ENCODE measurements at places on chromosomes 7 and 10.
A peak's percentile ranks its signal among the peaks of the same experiment; 100 is the strongest.

- no peak for DNase-seq
Measured at GRCh38 chr7:27065709-27066108, 30.1 kb downstream of the HOXA1 start.

- no peak for DNase-seq
Measured at GRCh38 chr7:69429911-69430383, 168.3 kb upstream of the AUTS2 start.

GRCh38 chr10:96791902-96792301, 40.2 kb upstream of the LCOR start:
- DNase-seq, result no peak

GRCh38 chr7:20778063-20778721, 8.5 kb downstream of the SP8 start:
- DNase-seq, result no peak

- no peak for DNase-seq
Measured at GRCh38 chr10:100713049-100713858, 32.1 kb upstream of the PAX2 start.

DNA sequence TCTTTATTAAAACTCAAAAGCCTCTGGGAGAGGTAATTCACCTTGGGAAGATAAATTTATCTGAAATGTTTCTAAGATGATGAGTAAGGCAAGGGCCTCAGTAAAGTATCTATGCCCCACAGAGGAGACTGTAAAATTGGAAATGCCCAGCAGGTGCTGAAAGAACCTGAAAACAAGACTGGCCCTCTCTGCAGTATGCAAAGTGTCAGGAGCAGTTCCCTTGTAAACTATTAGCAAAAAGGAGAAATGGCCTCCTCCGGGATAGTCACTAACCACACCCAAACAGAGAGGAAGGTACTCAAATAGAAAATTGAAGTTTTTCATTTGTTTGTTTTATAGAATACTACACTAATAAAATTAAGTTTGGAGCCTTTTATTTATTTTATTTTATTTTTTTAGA, 81.2 kb downstream of the FZD1 start:
- no peak for DNase-seq

GRCh38 chr10:125689955-125690569, 7.1 kb upstream of the TEX36 start:
- DNase-seq, result no peak

DNA sequence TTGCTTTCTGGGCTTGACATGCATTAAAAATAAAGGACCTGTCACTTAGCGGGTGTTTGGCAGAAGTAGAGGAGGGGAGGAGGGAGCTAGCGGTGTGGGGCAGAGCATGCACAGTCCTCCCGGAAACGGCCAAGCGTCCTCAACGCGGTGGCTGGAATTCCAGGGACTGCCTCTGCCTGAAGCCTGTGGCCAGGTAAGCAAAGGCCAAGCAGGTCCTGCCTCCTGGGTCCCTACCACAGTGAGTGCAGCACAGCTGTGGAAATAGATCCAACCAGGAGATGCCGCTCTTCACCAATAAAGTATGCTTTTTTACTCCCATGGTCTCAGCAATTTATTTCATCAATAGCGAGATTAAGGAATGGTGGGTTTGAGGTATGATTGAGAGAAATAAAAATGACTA, 323.4 kb downstream of the WDR37 start:
- peak; percentile 15 for DNase-seq

- no peak for DNase-seq
Measured at GRCh38 chr7:6163402-6163801, 109.0 kb downstream of the CYTH3 start.

DNA sequence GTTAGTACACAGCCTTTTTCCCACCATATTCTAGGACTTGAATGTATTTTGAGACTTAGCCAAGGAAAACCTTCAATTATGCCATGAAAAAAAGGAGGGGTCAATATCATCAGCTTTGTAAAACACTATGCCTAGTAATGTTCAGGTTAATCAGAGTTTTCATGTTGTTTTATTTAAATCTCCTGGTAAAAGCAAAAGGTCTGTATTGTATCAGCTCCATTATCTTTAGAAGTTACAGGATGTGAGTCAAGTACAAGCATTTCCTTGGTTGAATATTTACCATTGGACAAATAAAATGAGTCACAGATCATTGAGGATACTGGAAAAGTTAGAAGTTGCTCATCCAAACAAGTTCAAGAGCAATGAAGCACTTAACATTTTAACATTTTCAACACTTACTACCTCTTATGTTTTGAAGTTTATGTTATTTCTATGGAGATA, 89.9 kb upstream of the CAPZA2 start:
- DNase-seq, result no peak

DNA sequence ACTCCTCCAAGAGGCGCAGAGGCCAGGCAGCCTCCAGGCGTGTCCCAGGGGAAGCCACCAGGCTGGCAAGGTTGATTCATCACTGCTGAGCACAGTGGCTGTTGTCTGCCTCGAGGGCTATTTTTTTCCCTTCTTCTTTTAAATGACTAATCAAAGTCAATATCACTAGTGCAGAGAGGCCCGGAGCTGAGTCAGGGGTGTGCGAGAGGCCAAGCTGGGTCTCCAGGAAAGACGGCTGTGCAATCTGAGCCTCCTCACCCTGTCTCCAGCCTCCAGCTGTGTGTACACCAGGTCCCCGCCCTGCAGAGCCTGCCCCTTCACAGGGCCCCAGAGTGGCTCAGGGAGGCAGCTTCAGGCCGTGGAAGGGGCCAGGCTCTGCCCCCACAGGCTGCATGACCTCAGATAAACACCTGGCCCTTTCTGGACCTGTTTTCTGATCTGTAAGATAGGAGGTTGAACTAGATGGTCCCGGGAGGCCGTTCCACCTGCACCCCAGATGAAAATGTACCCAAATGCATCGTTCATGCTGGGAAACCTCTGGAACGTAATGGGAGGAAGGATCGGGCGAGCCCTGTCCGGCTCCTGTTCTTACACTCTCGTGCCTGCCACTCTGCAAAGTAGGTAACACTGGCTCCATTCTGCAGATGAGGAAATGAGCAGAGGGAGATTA, 3.7 kb downstream of the STX1A start:
- no peak for DNase-seq
